CD4-positive, alpha-beta T cell treated with Interleukin-4 for 1 hour (primary cell): ENCODE measurements at places on chromosomes 6 and 20.

GRCh38 chr6:85421181-85421580 is 28.7 kb upstream of the NT5E start:
- DNase-seq, result no peak

- DNase-seq, result no peak
Observed at GRCh38 chr6:104969785-104970581, 13.1 kb downstream of the LIN28B start.

DNA sequence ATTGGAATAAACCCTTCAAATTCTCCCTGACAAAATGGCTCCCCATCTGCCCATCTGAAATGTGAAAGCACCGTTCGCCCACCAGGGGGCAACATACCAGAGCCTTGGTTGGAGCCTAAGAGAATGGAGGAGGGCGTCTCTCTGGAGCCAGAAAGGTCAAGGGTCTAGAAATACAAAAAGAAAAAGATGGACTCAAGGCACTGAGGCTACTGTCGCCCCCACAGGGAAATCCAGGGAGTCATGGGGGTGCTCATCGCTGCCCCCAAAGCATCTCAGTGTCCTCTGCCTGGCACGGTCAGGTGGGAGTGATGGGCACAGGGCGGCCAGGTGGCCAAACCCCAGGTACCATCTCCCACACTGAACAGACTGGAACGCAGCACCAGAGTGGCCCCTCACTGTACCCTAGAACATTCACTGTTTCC is 136.3 kb downstream of the ZMYND8 start:
- peak; percentile 30 for DNase-seq

GRCh38 chr6:131244942-131245341 is 109.7 kb downstream of the AKAP7 start:
- no peak for DNase-seq

- no peak for DNase-seq
Observed at GRCh38 chr6:130769861-130770260, 57.3 kb upstream of the SMLR1 start.

DNA sequence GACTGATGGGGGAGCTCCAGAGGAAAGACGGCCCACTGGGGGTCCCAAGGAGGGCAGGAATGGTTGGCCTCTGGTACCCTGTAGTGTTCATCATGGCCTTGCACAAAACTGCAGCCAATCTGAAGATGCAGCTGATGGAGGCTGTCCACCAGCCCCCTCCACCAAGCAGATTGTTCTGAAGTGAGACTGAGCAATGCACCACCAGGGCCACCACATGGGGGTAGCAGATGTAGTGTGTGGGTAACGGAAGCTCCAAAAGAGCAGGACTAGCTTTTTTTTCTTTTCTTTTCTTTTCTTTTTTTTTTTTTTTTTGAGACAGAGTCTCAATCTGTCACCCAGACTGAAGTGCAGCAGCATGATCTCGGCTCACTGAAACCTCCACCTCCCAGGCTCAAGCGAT is 181.0 kb upstream of the MYLIP start:
- no peak for DNase-seq

GRCh38 chr6:108268845-108269244 is 8.0 kb upstream of the SNX3 start:
- DNase-seq, result no peak

DNA sequence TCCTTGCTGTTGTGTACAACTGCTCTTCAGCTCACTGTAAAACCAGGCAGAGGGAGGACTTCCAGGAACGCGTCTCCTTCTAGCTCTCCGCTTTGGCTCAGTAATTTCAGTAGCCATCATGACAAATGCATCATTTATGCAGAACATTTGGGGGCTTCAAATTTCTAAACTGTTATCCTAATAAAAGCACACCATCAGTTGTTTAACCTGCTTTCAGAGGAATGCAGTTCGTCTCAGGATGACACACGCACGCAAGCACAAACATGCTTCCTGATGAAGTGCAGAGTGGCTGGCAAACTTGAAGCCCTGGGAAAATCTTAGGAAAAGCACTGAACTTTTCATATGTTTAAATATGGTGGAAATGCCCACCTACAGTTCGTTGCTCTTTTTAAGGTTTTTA is 24.4 kb downstream of the SLC22A23 start:
- DNase-seq, result no peak
